ENCODE measurements at places on chromosomes 1 and 21.

DNA sequence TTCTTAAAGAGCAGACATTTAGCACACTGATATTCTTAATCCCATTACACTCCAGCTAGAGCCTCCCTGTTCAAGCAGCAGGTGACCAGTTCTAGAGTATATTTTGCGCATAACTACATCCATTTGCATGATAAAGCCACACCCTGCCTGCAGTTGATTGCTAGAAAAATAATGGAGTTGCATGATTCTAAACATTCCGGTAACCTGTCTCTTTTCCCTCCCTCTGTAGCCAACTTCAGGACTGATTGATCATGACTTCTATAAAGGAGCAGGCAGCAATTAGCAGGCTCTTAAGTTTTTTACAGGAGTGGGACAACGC lies 14.9 kb downstream of the ARMH1 start:
- no peak for DNase-seq

DNA sequence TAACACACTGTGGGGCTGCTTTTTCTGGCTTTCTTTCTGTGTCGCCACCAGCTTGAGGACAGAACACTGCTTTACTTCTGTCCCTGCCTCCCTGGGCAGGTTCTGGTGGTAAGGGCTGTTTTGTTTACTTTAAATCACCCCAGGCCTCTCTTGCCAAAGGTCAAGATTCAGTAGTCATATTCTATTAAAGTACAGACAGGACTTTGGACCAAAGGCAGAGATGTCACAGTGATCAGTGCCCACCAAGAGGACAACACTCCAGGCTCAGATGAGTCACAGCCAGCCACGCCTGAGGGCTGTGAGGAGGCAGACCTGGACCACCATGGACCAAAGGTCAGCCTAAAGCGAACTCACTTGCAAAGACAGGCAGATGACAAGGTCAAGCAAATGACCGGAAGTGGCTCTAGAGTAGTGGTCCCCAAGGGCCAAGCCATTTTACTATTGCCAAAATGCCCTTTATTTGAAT lies 200.0 kb downstream of the RHOU start:
- DNase-seq: no peak

DNA sequence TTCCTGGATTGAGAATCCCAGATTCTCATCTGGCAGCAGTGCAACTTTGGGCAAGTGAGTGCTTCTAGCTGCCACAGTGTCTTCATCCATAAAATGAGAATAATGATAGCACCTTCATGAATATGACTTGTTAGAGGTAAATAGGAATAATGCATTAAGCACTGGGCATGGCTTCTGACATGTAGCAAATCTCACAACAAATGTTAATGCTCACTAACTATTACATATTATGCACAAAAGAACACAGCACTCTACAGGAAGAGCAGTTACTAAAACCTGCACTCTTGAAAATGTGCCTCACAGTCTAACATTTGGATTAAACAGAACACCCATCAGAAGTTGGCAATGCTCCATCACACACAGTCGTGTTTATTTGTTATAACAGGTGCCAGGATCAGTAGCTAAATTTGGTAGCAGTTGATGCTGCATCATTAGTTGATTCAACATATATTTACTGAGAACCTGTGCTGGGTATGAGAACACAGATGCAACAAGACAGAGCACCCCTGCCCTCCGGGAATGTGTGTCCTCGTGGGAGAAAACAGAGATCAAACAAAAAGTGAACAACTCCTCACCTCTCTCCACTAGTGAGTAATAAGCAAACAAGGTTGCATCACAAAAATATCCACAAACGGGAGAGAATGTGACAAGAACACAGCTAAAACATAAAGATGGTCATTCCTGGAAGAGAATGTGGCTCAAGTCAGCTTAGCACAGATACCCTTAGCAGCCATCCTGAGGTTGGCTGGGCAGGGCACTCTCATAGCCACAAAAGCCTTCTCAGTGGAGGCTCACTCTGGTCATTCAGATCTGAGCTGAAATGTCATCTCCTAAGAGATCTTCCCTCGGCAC lies 26.2 kb upstream of the LBR start:
- no peak for DNase-seq

DNA sequence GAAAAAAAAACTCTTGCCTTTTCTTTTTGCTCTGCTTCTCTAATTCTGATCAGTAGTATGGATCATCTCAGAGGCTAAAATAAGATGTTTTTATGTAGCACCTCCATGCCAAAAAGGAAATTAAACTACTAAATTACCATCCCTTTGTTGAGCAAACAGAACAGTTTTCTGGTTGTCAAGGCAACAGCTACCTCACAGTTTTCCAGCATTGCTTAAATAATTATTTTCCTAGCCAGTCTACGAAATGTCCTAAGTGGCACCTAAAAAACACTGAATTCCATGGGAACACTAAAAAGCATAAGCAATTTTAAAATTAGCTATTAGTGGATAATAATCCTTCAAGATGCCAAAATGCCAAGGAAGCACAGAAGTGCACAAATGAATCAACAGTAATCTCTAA lies 61.7 kb downstream of the ARID4B start:
- DNase-seq: no peak

GRCh38 chr1:17925290-17926237 lies 170.4 kb downstream of the ACTL8 start:
- DNase-seq: no peak
